IPS-NIHi11 (cell line): ENCODE measurements at places on chromosomes 11 and 22.
A peak's percentile ranks its signal among the peaks of the same experiment; 100 is the strongest.

DNA sequence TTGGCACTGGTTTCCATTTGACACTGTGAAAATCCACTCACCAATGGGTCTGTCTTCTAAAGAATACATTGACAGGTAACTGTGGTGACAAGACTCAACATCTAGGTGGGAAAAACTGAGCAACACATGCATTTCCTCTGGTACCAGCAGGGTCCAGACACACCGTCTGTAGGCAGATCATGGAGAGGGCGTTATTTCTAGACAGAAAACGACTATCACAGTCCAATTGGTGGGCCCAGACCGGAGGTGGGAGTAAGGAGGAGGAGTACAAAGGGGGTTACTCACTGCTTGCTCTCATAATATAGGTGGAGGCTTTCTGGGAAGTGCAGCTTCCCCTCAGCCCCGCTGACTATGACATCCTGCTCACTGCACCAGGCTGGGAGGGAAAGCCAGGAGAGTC lies 9.9 kb downstream of the OVCH2 start:
- DNase-seq, result no peak

- DNase-seq, result no peak
Measured at GRCh38 chr11:114848027-114848426, 169.7 kb downstream of the NXPE2 start.

GRCh38 chr11:1197886-1198560 lies 24.8 kb upstream of the MUC5B start:
- DNase-seq, result peak; percentile 73

- peak; percentile 60 for DNase-seq
Measured at GRCh38 chr11:64263021-64263946, 12.0 kb downstream of the PLCB3 start.
